Activated CD4-positive, alpha-beta T cell treated with anti-CD3 and anti-CD28 coated beads, Interleukin-2, amount 50 U/mL, for 48 hours (primary cell): ENCODE measurements at places on chromosomes 5 and 9.

- no peak for DNase-seq
Observed at GRCh38 chr5:42490831-42491230, 67.6 kb downstream of the GHR start.

DNA sequence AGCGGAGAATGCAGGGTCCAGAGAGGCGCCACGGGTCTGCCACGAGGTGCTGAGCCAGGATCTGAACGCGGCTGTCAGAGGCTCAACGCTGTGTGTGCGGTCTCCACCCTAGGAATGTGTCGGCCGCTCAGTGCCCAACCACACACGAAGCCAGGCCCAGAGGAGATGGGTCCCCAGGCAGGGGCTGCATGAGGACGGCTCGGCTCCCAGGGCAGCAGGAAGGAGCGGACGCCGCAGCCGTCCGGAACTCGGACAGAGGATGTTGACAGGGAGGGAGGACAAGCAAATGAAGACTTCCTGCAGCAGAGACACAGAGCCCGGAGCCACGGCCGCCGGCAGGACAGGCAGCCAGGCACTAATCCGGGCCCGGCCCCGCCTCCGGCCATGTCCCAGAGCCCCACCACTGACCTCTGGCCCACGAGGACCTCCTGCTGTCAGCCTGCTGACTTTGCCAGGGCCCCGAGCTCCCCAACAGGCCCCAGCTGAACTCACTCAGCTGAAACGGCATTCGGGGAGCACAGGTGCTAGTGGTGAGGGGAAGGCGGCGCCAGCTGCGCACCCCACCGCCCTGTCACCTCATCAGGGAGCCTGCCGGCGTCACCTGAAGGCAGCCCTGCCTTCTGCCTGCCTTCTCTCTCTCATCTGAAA is 12.7 kb downstream of the VAV2 start:
- DNase-seq, result no peak

- no peak for DNase-seq
Observed at GRCh38 chr5:38331831-38332230, 73.5 kb downstream of the EGFLAM start.

GRCh38 chr9:107856633-107857032 is 367.1 kb upstream of the KLF4 start:
- DNase-seq, result no peak

- DNase-seq, result no peak
Observed at GRCh38 chr5:136047858-136048257, 19.1 kb downstream of the TGFBI start.
